ENCODE measurements at places on chromosomes 7 and 10. TPM values are rescaled to one million over a fixed set of nuclear protein-coding genes. Genes with fewer than 3 reads are reported as not detected.

DNA sequence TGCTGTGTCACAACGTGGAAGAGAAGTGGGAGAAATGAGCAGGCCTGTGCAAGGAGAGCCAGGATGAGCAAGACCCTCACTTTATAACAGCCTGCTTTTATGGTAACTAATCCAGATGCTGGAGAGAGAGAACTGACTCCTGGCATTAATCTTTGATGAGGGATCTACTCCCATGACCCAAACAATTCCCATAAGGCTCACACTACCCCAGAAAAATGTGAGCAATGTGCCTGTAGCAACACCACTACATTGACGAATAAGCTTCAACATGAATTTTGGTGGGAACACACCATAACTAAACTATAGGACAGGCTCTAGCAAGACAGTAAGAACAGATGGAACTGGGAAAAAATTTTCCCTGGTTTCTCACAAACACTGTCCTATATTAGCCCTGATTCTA, 173.6 kb upstream of the PRSS58 start:
- H3K4me3 ChIP-seq, result no peak overlapping the region
- H3K27ac ChIP-seq, result no peak overlapping the region
- peaks cover 39% of the 10 kb centered on the region for H3K4me1 ChIP-seq
- no peak for DNase-seq

DNA sequence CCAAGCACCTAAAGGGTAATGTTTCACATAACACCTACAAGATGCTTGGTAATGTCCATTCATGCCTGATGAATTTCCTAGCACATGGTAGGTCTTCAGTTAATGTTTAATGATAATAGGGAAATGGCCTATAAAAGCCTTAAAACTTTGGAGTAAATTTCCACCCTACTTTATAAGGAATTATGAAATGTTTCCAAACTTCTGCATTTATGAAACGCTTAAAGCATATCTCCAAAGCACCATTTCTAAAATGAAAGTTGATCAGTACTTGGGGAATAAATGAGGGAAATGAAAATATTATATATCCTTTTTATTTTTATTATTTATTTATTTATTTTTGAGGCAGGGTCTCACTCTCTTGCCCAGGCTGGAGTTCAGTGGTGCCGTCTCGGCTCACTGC, 51.8 kb downstream of the INPP5F start:
- H3K27ac ChIP-seq, result no peak overlapping the region
- H3K27me3 ChIP-seq, result no peaks in the 10 kb centered on the region
- DNase-seq, result no peak
- H3K36me3 ChIP-seq, result peaks cover 1% of the 10 kb centered on the region

DNA sequence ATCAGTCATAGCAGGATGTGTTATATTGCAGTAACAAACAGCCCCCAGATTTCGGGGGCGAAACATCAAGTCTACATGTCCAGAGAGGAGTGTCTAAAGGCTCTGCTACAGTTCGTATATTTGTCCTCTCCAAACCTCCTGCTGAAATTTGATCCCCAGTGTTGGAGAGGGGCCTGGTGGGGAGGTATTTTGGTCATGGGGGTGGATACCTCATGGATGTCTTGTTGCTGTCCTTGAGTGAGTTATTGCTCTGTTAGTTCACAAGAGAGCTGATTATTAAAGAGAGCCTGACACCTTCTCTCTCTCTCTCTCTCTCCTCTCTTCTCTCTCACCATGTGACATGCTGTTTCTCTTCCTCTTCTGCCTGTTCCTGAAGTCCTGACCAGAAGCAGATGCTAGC, 343.7 kb downstream of the TCERG1L start:
- H3K36me3 ChIP-seq, result no peaks in the 10 kb centered on the region
- H3K4me1 ChIP-seq, result no peaks in the 10 kb centered on the region
- H3K4me3 ChIP-seq, result no peak overlapping the region
- no peak overlapping the region for H3K27ac ChIP-seq
- no peaks in the 10 kb centered on the region for H3K27me3 ChIP-seq
- no peak for DNase-seq

DNA sequence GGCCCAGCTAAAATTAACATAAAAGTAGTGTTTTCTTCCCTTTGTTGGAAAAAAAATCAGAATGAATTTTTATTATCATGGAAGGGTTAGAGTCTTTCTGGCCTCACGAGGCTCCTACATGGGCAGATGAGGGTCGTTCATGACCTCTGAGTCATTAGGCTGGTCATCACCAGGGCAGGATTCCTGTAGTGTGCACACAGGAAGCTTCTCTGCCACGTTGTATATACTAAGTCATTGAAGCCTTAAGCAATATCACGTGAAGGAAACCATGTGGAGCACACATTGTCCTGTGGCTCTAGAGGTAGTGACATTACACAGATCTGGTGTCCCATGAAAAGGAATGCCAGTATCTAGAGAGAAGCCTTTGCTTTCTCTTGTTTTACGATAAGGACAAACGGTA, 84.7 kb upstream of the C1QL3 start:
- no peak for DNase-seq
- H3K27me3 ChIP-seq, result no peaks in the 10 kb centered on the region
- no peak overlapping the region for H3K27ac ChIP-seq
- H3K4me1 ChIP-seq, result no peaks in the 10 kb centered on the region
- H3K4me3 ChIP-seq, result no peak overlapping the region

GRCh38 chr7:156942708-156943090, 6.8 kb upstream of the NOM1 start:
- H3K27ac ChIP-seq, result no peak overlapping the region
- H3K4me3 ChIP-seq, result no peak overlapping the region
- DNase-seq, result peak; percentile 39
- peaks cover 8% of the 10 kb centered on the region for H3K36me3 ChIP-seq

- no peak overlapping the region for H3K4me3 ChIP-seq
- DNase-seq, result no peak
- H3K4me1 ChIP-seq, result peaks cover 2% of the 10 kb centered on the region
Observed at GRCh38 chr7:131425992-131426391, 98.3 kb downstream of the MKLN1 start.

DNA sequence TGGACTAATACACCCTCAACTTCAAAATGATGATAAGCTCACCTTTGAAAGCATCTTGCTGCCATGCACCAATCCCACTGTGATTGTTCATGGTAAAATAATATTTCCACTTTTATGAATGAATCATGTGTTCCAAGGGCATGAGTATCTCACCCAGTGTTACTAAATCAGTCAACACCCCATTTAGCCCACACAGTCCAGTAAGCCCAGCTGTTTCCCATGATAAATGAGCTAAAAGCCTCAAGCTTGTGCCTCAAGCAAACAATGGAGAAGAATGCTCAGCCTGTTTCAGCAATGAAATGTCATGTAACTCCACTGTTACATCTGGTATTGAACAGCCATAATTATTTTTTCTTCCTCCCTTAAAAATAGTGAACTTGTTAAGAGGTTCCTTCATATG, 442.5 kb downstream of the XPNPEP1 start:
- no peak overlapping the region for H3K27ac ChIP-seq
- no peak for DNase-seq
- no peaks in the 10 kb centered on the region for H3K27me3 ChIP-seq

DNA sequence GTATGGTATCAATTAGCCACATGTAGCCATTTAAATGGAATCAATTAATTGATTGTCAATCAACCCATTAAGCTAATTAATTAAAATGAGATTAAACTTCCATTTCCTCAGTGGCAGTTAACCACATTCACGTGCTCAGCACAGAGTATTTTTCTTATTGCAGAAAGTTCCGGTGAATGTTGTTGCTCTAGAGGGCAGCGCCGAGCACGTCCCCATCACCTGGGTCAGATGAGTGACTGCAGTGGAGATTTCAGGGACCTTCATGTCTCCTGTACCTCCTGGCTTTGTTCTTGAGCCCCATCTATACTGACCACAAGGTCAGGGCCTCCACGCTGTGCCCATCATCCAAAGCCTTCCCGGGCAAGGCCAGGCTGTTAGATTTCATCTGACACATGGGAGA, 168.8 kb upstream of the MKI67 start:
- H3K27ac ChIP-seq, result no peak overlapping the region
- no peak for DNase-seq
- no peak overlapping the region for H3K4me3 ChIP-seq
- H3K36me3 ChIP-seq, result no peaks in the 10 kb centered on the region
- H3K27me3 ChIP-seq, result peaks cover 1% of the 10 kb centered on the region

DNA sequence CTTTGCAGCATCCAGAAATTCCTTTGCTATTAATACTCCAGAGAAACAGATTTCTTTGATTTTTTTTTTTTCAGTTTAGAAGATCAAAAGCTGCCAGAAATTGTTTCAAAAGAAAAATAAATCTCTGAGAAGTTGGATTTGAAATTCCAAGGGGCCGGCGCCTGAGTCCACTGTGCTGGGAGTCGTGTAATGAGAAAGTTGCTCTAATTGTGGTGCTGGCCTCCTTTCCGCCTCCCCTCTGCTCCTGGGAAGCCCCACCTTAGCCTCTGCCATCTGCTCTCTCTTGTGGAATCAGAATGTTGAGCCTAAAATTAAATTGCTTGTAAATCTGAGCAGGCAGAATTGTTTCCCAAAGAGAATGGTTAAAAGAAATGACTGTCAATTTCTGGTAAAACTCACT, 93.3 kb downstream of the EMX2 start:
- H3K36me3 ChIP-seq, result no peaks in the 10 kb centered on the region
- no peaks in the 10 kb centered on the region for H3K4me1 ChIP-seq
- peaks cover 5% of the 10 kb centered on the region for H3K27me3 ChIP-seq
- H3K4me3 ChIP-seq, result no peak overlapping the region
- H3K27ac ChIP-seq, result no peak overlapping the region

- peaks cover 5% of the 10 kb centered on the region for H3K4me1 ChIP-seq
- H3K27ac ChIP-seq, result no peak overlapping the region
- DNase-seq, result no peak
- H3K27me3 ChIP-seq, result no peaks in the 10 kb centered on the region
- no peak overlapping the region for H3K4me3 ChIP-seq
Observed at GRCh38 chr7:77904252-77904651, 105.7 kb downstream of the PHTF2 start.

DNA sequence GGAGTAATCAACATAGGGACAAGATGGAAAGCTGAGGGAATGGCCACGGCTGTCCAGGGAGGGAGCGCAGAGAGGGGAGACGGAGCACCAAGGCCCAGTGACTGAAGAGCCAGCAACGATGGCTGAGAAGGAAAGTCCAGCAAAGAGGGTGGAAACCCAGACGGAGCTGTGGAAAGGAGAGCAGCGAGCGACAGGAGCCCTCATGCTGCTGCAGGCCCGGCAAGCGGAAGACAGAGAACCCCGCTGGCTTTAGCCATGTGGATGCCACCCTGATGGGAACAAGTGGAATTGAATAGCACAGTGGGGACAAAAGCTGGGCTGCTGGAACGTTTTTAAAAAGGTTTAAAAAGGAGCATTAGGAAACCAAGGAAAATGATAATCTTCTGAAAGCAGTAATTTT, 82.9 kb upstream of the DDC start:
- no peak overlapping the region for H3K4me3 ChIP-seq
- no peak for DNase-seq
- H3K4me1 ChIP-seq, result peaks cover 6% of the 10 kb centered on the region
- no peak overlapping the region for H3K27ac ChIP-seq

The ENTPD1 gene
- 2.8 TPM for total RNA-seq

The NEUROG3 gene
- not detected for total RNA-seq

The SKIDA1 gene
- total RNA-seq, result 0.21 TPM

The JAKMIP3 gene
- 0.95 TPM for total RNA-seq

The FAM131B gene
- total RNA-seq, result 2.3 TPM

The UCN3 gene
- not detected for total RNA-seq

The TFR2 gene
- 9.9 TPM for total RNA-seq

The OR2A7 gene
- 2.0 TPM for total RNA-seq

Data from activated CD4-positive, alpha-beta memory T cell treated with anti-CD3 and anti-CD28 coated beads for 36 hours (primary cell).